ENCODE measurements at places on chromosomes 2 and 18.
A peak's percentile ranks its signal among the peaks of the same experiment; 100 is the strongest.

DNA sequence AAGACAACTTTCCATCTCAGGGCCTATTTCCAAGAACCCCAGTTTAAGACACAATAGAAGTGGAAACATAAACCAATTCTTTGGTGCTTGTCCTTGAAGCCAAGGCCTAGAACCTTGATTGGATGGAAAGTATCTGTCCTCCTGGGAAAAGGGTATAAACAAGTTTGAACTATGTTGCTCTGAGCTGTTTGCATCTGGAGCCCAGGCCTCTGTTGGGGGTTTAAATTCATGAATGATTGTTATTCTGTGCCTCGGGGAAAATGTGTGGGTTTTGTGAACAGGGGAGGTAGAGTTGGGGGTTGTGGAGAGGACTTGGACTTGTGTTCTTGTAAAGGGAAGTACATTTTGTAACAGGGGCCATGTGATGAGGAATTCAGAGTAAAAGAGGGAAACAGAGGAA lies 406.1 kb downstream of the SLC4A3 start:
- ATAC-seq = no peak

- ATAC-seq = no peak
Observed at GRCh38 chr2:197601726-197602125, 73.7 kb downstream of the RFTN2 start.

GRCh38 chr2:238235331-238235732 lies 4.5 kb downstream of the HES6 start:
- no peak for ATAC-seq

- no peak for ATAC-seq
Observed at GRCh38 chr2:234853729-234854128, 98.1 kb upstream of the SH3BP4 start.

- ATAC-seq = no peak
Observed at GRCh38 chr2:220166616-220167015, 539.2 kb downstream of the SLC4A3 start.

DNA sequence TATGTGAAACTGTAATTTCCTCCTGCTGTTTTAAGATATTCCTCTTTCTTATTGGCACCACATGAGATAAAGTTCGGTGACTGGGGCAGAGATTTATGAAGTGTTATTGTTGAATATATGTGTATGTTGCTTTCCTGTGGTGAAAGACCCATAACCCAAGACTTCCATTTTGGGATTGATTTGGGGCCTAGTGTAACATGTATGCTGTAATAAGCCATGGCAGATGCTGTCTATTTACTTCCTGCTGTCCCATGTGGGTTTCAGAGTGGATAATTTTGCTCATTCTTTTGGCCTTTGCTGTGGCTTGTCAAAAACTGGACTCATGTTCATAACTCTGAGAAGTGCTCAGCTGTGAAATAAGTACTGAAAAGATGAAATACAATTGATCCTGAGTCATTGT lies 10.8 kb upstream of the MYO1B start:
- ATAC-seq = no peak

- ATAC-seq = no peak
Observed at GRCh38 chr2:183112577-183112976, 11.7 kb upstream of the NUP35 start.

DNA sequence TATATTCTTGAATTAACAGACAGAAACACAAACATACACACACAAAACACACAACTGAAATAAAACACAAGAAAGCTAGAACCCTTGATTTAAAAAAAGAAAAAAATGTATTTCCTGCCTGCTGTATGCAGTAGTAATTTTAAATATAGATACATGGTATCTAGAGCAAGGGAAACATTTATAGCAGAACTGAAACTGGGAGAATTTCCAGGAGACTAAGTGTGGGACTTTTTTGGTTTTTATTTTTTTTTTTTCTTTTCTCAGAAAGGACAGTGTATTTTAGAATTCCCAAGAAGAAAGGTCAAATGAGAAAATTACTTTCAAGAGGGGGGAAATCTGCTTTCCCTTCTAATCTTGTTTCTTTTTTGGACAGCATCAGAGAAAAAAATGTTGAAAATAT lies 558.9 kb upstream of the PKDCC start:
- ATAC-seq = no peak

DNA sequence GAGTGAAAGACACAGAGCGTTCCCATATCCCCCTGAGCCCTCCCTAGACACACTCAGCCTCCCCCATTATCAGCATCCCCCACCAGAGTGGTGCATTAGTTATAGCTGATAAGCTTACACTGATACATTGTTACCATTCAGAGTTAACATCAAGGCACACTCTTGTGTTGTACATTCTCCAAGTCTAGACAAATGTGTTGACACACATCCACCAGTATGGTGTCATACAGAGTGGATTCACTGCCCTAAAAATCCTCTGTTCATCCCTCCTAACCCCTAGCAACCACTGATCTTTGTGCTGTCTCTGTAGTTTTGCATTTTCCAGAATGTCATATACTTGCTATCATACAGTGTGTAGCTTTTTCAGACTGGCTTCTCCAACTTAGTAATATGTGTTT lies 78.0 kb upstream of the RPL31 start:
- no peak for ATAC-seq

- ATAC-seq = no peak
Observed at GRCh38 chr18:44601447-44601846, 79.2 kb upstream of the SETBP1 start.

DNA sequence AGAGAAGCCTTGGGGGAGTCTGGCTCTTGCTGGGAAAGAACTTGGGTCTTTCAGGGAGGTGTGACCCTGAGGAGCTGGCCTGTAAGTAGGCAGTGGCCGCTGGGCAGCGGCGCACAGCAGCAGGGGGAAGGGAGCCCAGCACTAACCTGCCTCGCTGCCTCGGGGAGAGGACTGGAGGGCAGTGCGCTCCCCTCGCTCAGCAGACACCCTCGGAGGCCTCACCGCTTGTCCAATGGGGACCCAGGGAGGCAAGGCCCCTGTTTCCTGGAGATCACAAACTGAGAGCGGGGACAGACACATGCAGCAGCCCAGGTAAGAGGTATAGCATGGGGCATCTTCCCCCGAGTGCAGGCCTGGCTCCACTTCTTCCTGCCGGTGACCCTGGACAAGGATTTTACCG lies 3.3 kb downstream of the DNMT3A start:
- no peak for ATAC-seq

DNA sequence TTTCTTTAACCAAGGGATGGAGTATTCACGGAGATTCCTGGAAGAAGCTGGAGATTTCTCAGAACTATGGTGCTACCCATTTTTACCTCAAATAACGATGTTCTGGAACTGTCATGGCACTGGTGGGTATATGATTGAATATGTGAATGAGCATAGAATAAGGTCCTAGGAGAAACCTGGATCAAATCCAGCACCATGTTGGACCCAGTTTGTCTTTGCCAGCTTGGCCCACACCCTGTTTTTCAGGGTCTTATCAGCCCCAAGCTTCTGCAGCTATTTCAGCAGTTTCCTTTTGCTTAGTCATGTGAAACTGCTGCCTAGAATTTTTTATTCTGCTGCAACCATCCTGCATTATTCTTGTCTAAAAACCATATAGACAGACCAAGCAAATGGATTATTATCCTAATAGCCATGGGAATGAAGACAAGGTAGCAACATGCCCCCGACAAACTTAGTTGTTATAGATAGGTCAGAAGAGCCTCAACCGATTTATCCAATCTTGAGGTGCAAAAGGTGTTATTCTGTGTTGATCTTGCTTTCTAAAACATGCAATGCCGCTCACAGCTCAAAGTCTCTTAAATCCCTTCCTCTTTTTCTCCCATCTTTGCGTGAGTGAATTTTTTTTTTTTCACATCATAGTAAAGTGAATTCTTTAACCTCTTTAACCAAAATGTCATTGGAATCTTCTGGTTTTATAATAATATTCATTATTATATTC lies 133.6 kb downstream of the PRPF40A start:
- no peak for ATAC-seq

GRCh38 chr2:207513551-207514257 lies 16.1 kb upstream of the CREB1 start:
- peak; percentile 85 for ATAC-seq

DNA sequence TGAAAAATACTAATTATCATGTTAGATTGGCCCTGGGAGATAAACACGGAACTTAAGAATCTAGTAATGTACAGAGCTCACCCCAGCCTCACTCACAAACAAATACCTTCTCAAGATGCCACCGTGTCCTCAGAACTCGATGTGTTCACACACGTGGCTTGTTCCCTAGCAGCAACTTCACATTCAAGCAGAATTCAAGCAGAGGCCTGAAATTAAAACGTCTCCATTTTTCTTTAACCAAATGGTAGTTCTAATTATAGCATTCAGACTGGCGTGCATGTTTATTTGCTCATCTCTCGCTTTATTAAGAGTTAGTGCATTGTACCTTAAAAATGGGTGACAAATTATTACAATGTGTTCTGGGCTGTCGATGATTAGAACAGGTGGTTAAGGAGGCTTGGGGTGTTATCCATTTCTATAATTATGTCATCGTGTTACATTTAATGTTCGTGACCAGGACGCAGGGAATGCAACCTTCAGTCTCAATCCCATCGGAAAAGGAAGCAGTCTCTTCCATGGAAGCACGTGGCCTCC lies 57.3 kb upstream of the SLC66A3 start:
- no peak for ATAC-seq

- no peak for ATAC-seq
Observed at GRCh38 chr2:57396355-57397098, 650.1 kb upstream of the VRK2 start.

- no peak for ATAC-seq
Observed at GRCh38 chr2:149019768-149020167, 18.7 kb upstream of the LYPD6B start.

GRCh38 chr18:79815657-79816056 lies 17.9 kb downstream of the KCNG2 start:
- ATAC-seq = no peak

GRCh38 chr18:8771930-8772329 lies 66.6 kb downstream of the MTCL1 start:
- no peak for ATAC-seq

- ATAC-seq = peak; percentile 97
Observed at GRCh38 chr2:55311444-55311870, 42.4 kb upstream of the MTIF2 start.

DNA sequence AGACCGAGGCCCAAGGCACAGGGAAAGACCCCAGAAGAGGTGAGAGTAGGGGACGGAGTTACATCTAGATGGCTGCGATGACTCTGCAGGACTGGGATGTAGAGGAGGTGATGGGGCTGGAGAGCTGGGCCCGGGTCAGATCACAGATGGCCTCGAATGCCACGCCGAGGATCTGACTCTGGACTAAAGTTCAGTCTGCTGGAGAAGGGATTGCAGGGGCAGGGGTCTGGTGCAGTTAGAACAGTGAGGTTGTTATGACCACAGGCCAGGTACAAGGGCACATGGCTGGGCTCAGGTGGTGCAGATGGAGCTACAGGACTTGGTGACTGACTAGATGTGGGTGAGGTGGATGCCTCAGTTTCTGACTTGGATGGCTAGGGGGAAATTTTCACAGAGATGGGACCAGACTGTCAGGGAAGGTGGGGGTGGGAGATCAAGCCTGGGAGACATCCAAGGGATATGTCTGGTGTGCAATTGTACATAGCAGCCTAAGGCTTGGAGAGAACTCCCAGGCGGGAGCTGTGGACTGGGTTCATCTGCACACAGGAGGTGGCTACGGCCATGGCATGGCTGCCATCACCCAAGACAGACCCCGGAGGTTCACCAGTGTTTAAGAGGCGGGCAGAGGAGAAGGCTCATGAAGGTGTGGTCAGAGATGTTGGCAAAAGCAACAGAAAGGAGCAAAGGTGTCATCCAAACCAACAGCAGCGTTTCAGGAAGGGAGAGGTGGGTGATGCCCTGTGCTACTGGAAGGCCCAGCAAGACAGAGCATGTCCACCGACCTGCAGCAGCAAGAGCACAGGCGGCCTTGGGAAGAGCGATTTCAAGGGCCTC lies 66.9 kb downstream of the CIB4 start:
- no peak for ATAC-seq

GRCh38 chr2:196076778-196077568 lies 8.3 kb upstream of the DNAH7 start:
- no peak for ATAC-seq

DNA sequence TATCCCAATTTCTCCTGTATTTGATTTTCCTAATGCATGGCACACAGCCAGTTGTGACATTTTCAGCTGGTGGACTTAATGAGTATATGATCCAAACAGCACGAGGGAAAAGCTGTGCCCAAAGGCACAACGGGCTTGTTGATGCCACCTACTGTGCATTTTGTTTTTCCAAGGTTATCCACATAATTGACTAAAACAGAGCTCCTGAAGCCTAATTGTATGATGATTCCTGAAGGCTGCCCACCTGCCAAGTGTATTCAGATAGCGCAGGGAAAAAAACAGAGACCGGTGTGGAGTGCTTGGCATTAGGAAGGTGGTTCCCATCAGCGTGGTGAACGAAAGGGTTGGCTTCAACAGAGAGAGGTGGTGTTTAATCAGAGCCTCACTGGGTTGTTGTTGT lies 14.9 kb downstream of the RBMS1 start:
- no peak for ATAC-seq

DNA sequence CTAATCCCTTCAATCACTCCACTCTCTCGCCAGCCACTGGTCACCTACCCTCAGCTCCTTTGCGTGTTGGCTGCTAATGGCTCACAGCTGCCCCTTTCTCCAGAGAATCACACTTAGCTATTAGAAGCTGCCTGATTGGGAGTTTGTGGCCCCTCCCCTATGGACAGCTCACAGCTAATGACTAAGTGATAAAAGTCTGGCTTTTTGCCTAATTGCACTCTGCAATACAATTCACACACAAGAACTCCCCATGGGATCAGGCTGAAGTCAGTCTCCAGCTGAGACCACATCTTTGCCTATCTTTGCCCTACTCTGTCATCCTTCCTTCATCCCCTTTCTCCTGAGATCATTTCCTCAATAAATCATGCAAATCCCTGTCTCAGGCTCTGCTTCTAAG lies 701.9 kb upstream of the RAB6C start:
- no peak for ATAC-seq

DNA sequence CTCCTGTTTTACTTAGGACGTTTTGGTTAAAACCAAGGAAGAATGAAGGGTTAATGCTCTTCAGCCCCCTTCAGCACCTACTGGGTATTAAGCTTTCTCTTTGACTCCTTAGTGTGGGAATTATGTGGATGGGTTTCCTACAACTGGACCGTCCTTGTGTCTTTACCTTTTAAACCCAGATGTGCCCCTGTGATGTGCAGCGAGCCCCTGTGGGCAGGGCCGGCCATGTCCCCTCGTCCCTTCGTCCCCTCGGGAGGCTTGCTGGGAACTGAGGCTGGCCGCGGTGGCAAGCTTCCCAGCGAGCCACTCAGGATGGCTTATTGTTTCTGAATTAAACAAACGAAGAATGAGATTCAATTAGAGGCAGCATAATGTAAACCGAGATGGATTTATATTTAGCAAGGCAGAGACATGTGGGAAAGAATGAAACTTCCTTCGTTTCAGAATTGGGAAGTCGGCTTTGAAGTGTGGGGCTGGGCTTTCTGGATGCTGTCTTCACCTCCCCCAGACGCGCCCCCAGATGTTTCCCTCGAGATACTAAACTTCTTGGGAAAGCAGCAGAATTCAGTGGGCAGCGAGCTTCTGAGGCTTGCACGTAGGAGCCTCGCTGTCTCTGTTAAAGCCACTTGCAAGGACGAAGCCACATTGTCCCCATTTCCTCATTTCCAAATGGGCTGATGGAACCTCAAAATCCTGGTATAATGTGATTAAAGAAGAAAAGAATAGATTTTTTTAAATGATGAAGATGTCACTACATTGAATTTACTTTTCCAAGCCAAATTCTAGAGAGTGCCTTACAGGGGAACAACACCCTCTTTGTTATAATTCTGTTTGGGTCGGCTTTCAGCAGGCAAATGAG lies 146.0 kb downstream of the VAPA start:
- ATAC-seq = no peak

GRCh38 chr2:182921234-182921633 lies 54.8 kb upstream of the FRZB start:
- ATAC-seq = no peak

Measured in activated T-helper 17 cell treated with anti-CD3 and anti-CD28 coated beads, Interleukin-2, amount 50 U/mL, for 72 hours (primary cell).